Ovary (tissue), 10 donors: ENCODE measurements at places on chromosomes 1 and 21. TPM values are rescaled to one million over a fixed set of nuclear protein-coding genes. Genes with fewer than 3 reads are reported as not detected.

The PCP4L1 gene
- 2.6 TPM for polyA plus RNA-seq

The NBPF12 gene
- polyA plus RNA-seq, result 15.1 TPM

The F3 gene
- polyA plus RNA-seq, result 32.4 TPM

The ABCB10 gene
- polyA plus RNA-seq, result 6.9 TPM

DNA sequence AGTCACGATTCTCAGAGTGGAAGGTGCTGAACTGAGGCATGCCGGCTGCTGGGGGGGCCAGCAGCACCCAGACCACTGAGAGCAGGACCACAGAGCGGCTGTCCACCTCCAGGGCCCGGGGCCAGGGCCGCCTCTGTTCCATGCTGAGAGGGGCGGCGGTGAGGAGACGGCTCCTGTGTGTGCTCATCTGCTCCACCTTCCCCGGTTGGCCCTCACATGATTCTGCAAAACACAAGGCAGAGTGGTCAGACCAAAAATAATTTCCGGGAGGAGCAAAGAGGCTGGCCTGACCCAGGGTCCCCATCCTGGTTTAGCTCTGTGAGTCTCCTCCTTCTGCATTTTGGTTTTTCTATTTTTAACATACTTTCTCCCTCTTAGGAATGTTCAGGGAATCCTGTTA lies 26.4 kb downstream of the PLXNA2 start:
- peak overlapping the region; percentile 66 for H3K27ac ChIP-seq
- no peaks in the 10 kb centered on the region for H3K36me3 ChIP-seq
- H3K4me3 ChIP-seq, result no peak overlapping the region
- peak; percentile 56 for DNase-seq

- H3K4me3 ChIP-seq, result no peak overlapping the region
- DNase-seq, result no peak
- H3K36me3 ChIP-seq, result no peaks in the 10 kb centered on the region
- H3K27me3 ChIP-seq, result no peaks in the 10 kb centered on the region
- no peak overlapping the region for H3K27ac ChIP-seq
- peaks cover 2% of the 10 kb centered on the region for H3K4me1 ChIP-seq
These were observed 15.5 kb downstream of the DPYD start for GRCh38 chr1:97905141-97905940.

- no peaks in the 10 kb centered on the region for H3K27me3 ChIP-seq
- no peak overlapping the region for H3K27ac ChIP-seq
- DNase-seq, result no peak
- no peak overlapping the region for H3K4me3 ChIP-seq
- no peaks in the 10 kb centered on the region for H3K36me3 ChIP-seq
These were observed 128.0 kb downstream of the ADAMTS1 start for GRCh38 chr21:26717146-26717739.

- H3K4me3 ChIP-seq, result no peak overlapping the region
These were observed 53.8 kb downstream of the TRIM11 start for GRCh38 chr1:228352677-228353481.

DNA sequence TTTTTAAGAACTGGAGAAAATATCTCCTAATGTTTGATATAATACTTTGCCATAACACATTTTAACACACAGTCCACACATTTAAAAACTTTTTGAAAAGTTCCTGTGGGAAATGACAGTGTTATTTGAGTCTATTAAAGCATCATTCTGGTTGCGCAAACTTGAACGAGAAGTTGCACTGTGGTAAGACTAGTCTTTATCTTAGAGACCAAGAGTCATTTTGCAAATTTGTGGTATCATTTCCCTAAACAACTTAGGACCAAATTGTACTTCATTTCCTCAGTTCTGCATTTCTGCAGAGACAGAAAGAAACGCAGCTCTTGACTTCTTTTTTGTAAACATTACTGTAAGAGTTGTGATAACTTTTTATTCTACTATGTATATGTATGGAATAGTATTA lies at the start of gene RGS18:
Gene RGS18 (plus strand): TSS at position 282 of the 400 bp plus-strand sequence. CDS start 176 bp downstream, outside the sequence.
- no peaks in the 10 kb centered on the region for H3K4me1 ChIP-seq
- H3K27ac ChIP-seq, result no peak within 1 kb of the TSS
- H3K36me3 ChIP-seq, result no peaks in the 10 kb centered on the region
